Testis (tissue), 5 donors: ENCODE measurements at places on chromosomes 11 and 22. TPM values are rescaled to one million over a fixed set of nuclear protein-coding genes. Genes with fewer than 3 reads are reported as not detected.

Gene DRD2
- 0.74 TPM for total RNA-seq

Gene EIF3D
- 163 TPM for total RNA-seq

Gene CLDN25
- not detected for total RNA-seq

Gene HEPHL1
- total RNA-seq = 0.24 TPM

Gene C1QTNF5
- 5.3 TPM for total RNA-seq

Gene LGR4
- 95.9 TPM for total RNA-seq

Gene SOX6
- 74.0 TPM for total RNA-seq

Gene TEX54
- 18.4 TPM for total RNA-seq

DNA sequence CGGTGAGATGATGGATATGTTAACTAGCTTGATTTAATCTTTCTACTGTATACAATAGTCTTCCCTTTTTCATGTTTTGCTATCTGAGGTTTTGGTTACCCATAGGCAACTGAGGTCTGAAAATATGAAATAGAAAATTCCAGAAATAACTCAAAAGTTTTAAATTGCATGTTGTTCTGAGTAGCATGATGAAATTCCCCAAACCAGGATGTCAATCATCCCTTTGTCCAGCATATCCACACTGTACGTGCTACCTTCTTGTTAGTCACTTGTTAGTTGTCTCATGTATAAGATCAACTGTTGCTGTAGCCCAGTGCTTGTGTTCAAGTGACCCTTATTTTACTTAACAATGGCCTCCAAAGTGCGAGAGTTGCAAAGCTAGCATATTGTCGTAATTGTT, 21.2 kb upstream of the OR10W1 start:
- no peak for DNase-seq
- H3K27me3 ChIP-seq = no peaks in the 10 kb centered on the region
- H3K4me1 ChIP-seq = no peaks in the 10 kb centered on the region
- no peak overlapping the region for H3K27ac ChIP-seq
- no peak overlapping the region for H3K4me3 ChIP-seq

- no peak for DNase-seq
- no peak overlapping the region for H3K4me3 ChIP-seq
- H3K27me3 ChIP-seq = no peaks in the 10 kb centered on the region
- H3K27ac ChIP-seq = no peak overlapping the region
- no peaks in the 10 kb centered on the region for H3K4me1 ChIP-seq
- no peaks in the 10 kb centered on the region for H3K36me3 ChIP-seq
Measured at GRCh38 chr11:79419120-79419519, 21.7 kb downstream of the TENM4 start.

DNA sequence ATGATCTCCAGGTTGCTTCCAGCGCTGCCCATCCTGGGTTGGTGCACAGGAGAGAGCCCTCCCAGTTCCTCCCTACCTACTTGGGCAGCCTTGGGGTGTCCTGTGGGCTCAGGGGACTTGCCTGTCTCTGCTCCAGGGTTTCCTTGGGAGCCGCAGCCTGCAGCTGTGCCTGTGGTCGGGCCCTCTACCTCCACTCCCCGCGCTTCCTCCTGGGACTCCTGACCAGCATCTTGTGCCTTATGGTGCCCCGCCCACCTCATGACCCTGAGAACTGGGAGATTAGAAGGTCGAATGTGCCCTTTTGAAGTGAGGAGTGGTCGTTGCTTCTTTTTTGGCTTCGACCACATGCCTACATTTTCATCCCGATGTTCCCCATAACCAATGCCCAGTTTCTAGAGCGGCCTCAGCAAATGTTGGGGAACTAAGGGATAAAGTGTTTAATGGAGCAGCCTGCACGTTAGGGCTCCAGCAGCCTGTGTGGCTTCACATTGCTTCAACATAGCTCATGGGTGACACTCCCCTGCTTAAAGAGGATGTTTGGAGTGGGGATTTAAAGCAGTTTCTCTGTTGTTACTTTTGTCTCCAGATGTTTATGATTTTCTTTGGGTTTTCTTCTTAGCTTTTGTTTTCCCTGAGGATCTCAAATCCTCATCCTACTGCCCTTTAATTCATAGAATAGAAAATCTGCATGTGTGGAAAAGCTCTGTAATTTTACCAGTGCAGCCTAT, 248.8 kb downstream of the TBC1D22A start:
- no peak overlapping the region for H3K4me3 ChIP-seq
- no peaks in the 10 kb centered on the region for H3K36me3 ChIP-seq
- no peaks in the 10 kb centered on the region for H3K4me1 ChIP-seq

GRCh38 chr11:77580712-77581337, 8.9 kb upstream of the AQP11 start:
- H3K4me1 ChIP-seq = peaks cover 7% of the 10 kb centered on the region
- no peaks in the 10 kb centered on the region for H3K27me3 ChIP-seq
- H3K27ac ChIP-seq = no peak overlapping the region
- no peak overlapping the region for H3K4me3 ChIP-seq
- no peak for DNase-seq

- H3K4me1 ChIP-seq = peaks cover 5% of the 10 kb centered on the region
- H3K27me3 ChIP-seq = no peaks in the 10 kb centered on the region
Measured at GRCh38 chr11:16805938-16806337, 67.5 kb downstream of the C11orf58 start.

- DNase-seq = no peak
- no peak overlapping the region for H3K27ac ChIP-seq
- no peaks in the 10 kb centered on the region for H3K27me3 ChIP-seq
- H3K4me1 ChIP-seq = no peaks in the 10 kb centered on the region
Measured at GRCh38 chr11:71913756-71914526, 14.5 kb downstream of the XNDC1N start.

DNA sequence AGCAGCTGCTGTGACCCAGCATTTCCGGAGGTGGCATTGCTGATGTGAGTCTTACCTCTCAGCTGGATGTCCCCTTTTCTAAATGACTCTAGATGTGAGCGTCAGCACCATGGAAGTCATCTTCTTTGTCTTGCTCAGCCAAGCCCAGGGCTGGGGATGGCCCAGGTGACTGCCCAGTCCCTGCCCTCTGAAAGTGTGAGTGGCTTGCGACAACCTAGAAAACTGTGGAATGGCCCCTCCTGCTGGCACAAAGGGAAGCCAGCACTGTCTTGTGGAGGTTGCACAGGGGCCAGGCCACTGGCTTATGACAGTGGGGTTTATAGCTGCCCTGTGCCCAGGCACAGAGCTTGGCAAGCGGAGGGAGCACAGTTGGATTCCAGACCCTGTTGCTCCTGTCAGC, 6.2 kb downstream of the TUB start:
- no peaks in the 10 kb centered on the region for H3K36me3 ChIP-seq
- H3K4me1 ChIP-seq = peaks cover 11% of the 10 kb centered on the region
- no peaks in the 10 kb centered on the region for H3K27me3 ChIP-seq
- peak; percentile 49 for DNase-seq
- H3K4me3 ChIP-seq = no peak overlapping the region
- no peak overlapping the region for H3K27ac ChIP-seq

DNA sequence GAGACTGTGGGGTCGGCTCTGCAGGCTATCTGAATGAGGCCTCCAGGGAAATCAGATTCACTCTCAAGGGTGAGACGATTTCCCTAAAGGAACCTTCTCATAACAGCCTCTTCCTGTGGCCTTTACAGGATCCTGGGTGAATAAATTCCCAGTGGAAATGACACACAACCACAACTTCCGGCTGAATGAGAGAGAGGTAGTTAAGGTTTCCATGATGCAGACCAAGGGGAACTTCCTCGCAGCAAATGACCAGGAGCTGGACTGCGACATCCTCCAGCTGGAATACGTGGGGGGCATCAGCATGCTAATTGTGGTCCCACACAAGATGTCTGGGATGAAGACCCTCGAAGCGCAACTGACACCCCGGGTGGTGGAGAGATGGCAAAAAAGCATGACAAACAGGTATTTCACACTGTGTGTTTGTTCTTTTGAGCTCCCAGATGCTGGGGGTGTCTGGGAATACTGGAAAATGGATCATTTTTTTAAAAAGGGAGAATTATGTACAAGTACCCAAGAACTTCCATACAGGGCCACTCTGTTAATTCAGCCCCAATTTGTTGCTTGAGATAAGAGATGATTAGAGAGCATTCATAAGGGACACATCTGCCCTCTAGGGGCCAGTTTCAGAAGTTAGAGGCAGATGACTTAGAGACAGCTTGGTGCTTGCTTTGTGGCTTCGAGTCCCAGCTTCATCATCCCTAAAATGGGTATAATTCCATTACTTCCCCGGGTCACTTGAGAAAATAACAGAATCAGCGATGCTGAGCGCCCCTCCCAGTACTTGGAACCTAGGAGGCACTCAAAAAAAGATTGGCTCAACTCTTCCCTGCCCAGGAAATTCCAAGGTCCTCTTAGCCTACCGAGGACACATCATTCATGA, 10.2 kb downstream of the SERPIND1 start:
- peaks cover 6% of the 10 kb centered on the region for H3K4me1 ChIP-seq
- DNase-seq = peak; percentile 59
- no peak overlapping the region for H3K27ac ChIP-seq
- H3K27me3 ChIP-seq = no peaks in the 10 kb centered on the region
- H3K4me3 ChIP-seq = no peak overlapping the region
- no peaks in the 10 kb centered on the region for H3K36me3 ChIP-seq

GRCh38 chr22:46918197-46918596, 155.7 kb downstream of the TBC1D22A start:
- DNase-seq = no peak
- H3K27ac ChIP-seq = no peak overlapping the region
- H3K4me3 ChIP-seq = no peak overlapping the region

GRCh38 chr11:1087961-1088926, 13.6 kb downstream of the MUC2 start:
- no peaks in the 10 kb centered on the region for H3K27me3 ChIP-seq
- H3K36me3 ChIP-seq = no peaks in the 10 kb centered on the region
- H3K4me3 ChIP-seq = no peak overlapping the region
- no peaks in the 10 kb centered on the region for H3K4me1 ChIP-seq

DNA sequence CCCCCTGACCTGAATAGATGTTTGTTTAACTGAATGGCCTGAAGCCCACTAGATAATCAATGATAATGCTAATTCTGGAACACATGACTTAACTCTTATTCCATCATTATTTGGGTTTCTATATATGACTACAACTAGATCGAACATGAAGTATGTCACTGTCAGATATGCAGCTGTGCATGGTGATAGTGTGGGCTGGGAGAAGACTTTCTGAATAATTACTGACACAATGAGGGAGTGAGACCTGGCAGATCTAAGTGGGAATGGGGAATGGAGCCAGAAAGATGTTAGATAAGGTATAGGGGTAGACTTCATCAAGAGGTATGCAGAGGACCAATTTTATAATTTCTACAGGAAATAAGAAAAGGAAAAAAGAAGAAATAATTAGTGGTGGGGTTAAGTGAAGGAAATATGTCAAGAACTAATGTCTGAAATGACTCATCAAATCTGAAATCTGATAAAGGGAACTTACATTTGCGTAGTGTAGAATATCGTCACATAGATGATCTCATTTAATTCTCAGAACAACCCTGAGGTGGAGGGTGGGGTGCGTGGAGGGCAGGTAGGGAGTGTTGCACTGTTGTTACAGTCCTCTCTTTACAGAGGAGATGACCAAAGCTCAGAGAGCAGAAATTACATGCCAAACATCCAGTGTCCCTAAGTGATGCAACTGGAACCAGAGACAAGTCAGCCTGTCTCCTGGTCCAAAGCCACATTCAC, 68.2 kb upstream of the EED start:
- peaks cover 6% of the 10 kb centered on the region for H3K4me1 ChIP-seq
- no peaks in the 10 kb centered on the region for H3K27me3 ChIP-seq
- no peak overlapping the region for H3K27ac ChIP-seq

GRCh38 chr11:99418927-99419720, 398.4 kb downstream of the CNTN5 start:
- H3K27ac ChIP-seq = no peak overlapping the region
- no peaks in the 10 kb centered on the region for H3K4me1 ChIP-seq
- no peaks in the 10 kb centered on the region for H3K27me3 ChIP-seq
- no peak overlapping the region for H3K4me3 ChIP-seq

DNA sequence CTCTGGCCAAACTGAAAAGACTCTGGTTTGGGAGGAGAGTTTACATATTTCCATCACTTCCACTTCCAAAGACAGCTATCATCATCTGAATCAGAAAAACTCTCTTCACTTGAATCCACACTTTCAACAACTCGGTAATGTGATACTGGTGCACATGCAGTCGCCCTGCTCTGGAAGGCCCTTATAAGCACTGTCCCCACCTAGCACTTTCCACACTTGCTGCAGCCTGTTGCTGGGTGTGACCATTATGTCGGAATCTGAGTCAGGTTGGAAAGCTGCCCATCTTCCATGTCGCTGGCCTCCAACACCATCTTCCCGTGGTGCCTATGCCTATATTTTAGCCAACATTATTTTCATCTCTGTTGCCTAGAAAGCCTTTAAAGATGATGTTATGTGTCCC, 1.1 kb upstream of the OR10A5 start:
- no peak overlapping the region for H3K27ac ChIP-seq
- H3K36me3 ChIP-seq = no peaks in the 10 kb centered on the region
- no peaks in the 10 kb centered on the region for H3K27me3 ChIP-seq
- no peak overlapping the region for H3K4me3 ChIP-seq
- no peak for DNase-seq
- no peaks in the 10 kb centered on the region for H3K4me1 ChIP-seq

- H3K4me3 ChIP-seq = peak overlapping the region; percentile 54
- DNase-seq = no peak
- peaks cover 30% of the 10 kb centered on the region for H3K4me1 ChIP-seq
- peak overlapping the region; percentile 92 for H3K27ac ChIP-seq
- H3K27me3 ChIP-seq = no peaks in the 10 kb centered on the region
Measured at GRCh38 chr11:64744544-64745188, 724 bp upstream of the RASGRP2 start.

- no peaks in the 10 kb centered on the region for H3K36me3 ChIP-seq
- H3K4me3 ChIP-seq = no peak overlapping the region
- H3K4me1 ChIP-seq = peaks cover 5% of the 10 kb centered on the region
- no peak overlapping the region for H3K27ac ChIP-seq
Measured at GRCh38 chr11:67634366-67635230, 4.9 kb upstream of the NUDT8 start.

DNA sequence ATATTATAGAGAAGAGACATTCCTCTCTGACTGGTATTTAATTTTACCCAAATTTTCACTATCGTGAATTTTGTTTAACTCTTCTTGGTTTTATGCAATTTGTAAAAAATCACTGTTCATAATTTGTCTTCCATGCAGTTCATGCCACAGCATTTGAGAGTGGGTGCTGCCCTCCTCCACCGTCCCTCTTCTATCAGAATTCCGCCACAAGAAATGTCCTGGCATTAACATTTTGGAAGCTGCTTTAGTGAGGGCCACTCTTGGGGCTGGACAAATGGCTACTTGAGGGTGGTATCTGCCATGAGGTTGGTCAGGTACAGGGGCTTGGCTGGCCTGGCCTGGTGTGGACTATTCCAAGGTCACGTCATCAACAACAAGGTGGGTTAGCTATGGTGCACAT, 68.3 kb upstream of the CLDN5 start:
- H3K4me1 ChIP-seq = no peaks in the 10 kb centered on the region
- H3K4me3 ChIP-seq = no peak overlapping the region
- no peaks in the 10 kb centered on the region for H3K27me3 ChIP-seq
- DNase-seq = no peak
- H3K27ac ChIP-seq = no peak overlapping the region
- no peaks in the 10 kb centered on the region for H3K36me3 ChIP-seq

GRCh38 chr22:28992565-28993356, 68.9 kb downstream of the C22orf31 start:
- H3K27ac ChIP-seq = no peak overlapping the region
- no peaks in the 10 kb centered on the region for H3K27me3 ChIP-seq
- H3K4me1 ChIP-seq = no peaks in the 10 kb centered on the region

- no peaks in the 10 kb centered on the region for H3K36me3 ChIP-seq
- peaks cover 5% of the 10 kb centered on the region for H3K4me1 ChIP-seq
- no peak for DNase-seq
- no peak overlapping the region for H3K4me3 ChIP-seq
Measured at GRCh38 chr22:49923445-49923844, 5.0 kb downstream of the CRELD2 start.
